ENCODE measurements at places on chromosomes 16 and 17. TPM values are rescaled to one million over a fixed set of nuclear protein-coding genes. Genes with fewer than 3 reads are reported as not detected.

Gene FOXF1
- polyA plus RNA-seq = 0.04 TPM

Gene MEOX1
- 18.4 TPM for polyA plus RNA-seq

Gene CSH1
- polyA plus RNA-seq = 3.4 TPM

Gene SKAP1
- polyA plus RNA-seq = 13.0 TPM

Gene CDH5
- polyA plus RNA-seq = 63.3 TPM

Gene LGALS9
- 15.8 TPM for polyA plus RNA-seq

Gene KRT34
- not detected for polyA plus RNA-seq

Gene PRSS36
- polyA plus RNA-seq = 1.2 TPM

- DNase-seq = no peak
Measured at GRCh38 chr16:69555437-69555836, 10.3 kb upstream of the NFAT5 start.

DNA sequence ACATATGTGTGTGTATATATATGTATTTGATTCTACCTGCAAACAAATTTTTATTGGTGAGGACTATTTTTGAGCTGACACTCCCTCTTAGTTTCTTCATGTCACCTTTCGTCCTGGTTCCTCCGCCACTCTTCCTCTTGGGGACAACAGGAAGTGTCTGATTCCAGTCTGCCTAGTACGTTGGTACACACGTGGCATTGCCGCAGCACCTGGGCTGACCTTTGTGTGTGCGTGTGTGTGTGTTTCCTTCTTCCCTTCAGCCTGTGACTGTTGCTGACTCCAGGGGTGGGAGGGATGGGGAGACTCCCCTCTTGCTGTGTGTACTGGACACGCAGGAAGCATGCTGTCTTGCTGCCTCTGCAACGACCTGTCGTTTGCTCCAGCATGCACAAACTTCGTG, 29.4 kb upstream of the CACNG5 start:
- DNase-seq = no peak

GRCh38 chr16:77869997-77870813, 81.8 kb downstream of the VAT1L start:
- no peak for DNase-seq

DNA sequence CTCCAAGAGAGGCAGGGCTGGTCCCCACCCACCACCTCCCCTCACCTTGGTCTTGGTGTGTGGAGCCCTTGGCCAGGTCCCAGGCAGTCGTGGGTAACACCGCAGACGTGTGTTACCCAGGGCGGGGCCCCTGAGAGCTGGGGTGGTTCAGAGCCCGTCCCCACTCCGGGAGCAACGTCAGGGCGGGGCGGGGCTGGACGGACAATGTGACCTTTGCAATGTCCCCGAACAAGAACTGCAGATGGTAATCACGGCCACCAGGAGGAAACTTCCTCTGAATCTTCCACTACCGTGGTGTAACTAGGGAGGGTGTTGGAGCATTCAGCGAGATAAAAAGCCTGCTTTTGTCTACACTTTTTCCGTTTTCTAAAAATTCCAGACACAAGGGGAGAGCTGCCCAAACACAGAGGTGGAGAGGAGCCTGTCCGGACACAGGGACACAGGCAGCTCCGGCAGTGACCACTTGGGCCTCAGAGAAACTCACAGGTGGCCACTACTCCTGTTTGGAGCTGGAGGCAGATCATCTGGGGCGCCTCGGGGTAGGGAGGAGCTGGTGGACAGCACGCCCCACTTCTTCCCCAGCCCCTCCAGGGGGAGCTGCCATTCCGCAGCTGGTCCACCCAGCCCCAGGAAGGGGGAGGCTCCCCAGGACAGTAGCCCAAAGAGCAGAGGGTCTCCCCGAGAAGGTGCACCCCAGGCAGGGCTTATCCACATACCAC, 14.2 kb upstream of the SLC38A10 start:
- DNase-seq = no peak

- no peak for DNase-seq
Measured at GRCh38 chr17:39191750-39192510, 5.5 kb downstream of the CACNB1 start.

GRCh38 chr16:57514791-57515600, 21.4 kb downstream of the CCDC102A start:
- DNase-seq = no peak

DNA sequence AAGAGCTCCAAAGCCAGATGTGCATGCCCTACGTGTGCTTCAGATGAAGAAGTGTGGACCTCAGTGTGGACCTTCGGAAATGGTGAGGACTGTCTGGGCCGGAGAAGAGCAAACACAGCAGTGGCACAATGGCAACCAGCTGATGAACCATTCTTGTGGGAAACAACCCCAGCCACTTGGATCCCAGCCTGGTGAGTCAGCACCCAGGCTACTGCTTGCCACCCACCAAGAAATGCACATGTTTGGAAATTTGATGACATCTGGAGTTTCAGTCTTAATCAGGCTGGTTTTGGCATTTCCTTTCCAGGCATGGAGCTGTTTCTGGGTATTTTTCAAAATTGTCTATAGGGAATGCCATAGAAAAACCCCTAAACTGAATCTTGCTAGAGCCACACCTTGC, 42.7 kb downstream of the DYNLRB2 start:
- no peak for DNase-seq

GRCh38 chr16:82062645-82063058, 27.6 kb downstream of the HSD17B2 start:
- no peak for DNase-seq

DNA sequence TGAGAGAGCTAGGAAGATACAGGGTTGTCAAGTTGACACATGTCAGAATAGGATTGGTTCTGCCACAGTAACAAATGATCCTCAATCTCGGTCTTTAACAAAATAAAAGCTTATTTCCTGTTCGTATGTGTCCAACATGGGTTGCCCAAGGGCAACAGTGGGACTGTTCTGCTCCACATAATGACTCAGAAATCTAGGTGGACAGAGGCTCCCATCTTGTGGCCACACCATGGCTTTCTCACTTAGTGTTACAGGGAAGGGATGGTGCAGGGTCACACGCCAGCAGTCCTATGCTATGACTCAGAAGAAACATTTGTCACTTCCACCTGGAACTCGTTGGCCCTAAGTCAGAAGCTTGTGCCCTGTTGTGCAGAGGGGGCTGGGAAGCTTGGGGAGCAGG, 364.9 kb downstream of the SNX29 start:
- no peak for DNase-seq

GRCh38 chr17:44749076-44749979, 9.5 kb upstream of the ADAM11 start:
- DNase-seq = no peak

DNA sequence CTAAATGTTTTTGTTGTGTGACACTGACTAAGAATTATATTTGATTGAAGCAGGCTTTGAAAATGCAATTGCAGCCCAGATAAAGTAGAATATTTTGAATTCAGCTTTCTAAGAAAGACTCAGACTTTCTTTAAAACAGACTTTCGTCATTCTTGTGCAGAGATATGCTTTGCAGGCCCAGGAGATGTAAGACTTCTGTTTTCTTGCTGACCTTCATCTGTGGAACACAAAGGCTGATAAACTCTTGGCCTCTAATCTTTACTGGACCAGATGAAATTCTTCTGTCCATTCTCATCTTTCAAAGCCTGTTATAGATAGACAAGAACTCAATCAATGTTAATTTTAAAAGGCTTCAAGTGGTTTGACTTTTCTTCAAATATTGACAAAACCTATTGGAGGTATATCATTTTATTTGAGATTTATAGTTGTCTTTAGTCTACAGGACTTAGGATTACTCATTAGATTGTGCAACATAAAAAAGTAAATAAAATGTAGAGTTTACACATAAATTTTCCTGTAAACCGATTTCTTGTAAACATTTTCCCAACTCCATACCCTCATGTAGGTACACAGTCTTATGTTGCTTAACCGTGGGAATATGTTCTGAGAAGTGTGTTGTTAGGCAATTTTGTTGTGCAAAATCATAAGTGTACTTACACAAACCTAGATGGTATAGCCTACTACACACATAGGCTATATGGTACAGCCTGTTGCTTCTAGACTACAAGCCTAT, 94.2 kb downstream of the MAP2K4 start:
- DNase-seq = no peak

GRCh38 chr17:57601143-57601735, 143.9 kb downstream of the CCDC182 start:
- no peak for DNase-seq

DNA sequence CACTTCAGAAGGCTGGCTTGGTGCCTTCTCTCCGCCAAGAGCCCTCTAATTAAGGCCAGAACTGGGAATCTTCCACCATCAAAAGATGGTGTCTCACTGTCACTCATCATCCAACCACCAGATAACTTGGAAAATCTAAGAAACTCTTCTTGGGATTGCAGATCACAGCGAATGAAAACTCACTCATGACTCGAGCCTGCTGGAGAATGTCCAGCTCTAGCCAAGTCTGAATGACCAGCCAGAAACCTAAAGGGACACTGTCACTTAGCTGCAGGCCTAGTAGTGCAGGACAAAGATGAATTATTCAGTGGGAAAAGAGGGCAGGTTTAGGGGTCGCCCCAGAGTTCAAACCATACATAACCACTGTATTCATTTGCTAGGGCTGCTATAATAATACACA, 107.8 kb downstream of the XYLT1 start:
- no peak for DNase-seq

GRCh38 chr17:77579682-77580081, 378.8 kb upstream of the TNRC6C start:
- DNase-seq = no peak

GRCh38 chr16:12565423-12565822, 238.3 kb downstream of the CPPED1 start:
- DNase-seq = no peak

- DNase-seq = no peak
Measured at GRCh38 chr16:60346256-60346655, 1612.1 kb upstream of the GOT2 start.

DNA sequence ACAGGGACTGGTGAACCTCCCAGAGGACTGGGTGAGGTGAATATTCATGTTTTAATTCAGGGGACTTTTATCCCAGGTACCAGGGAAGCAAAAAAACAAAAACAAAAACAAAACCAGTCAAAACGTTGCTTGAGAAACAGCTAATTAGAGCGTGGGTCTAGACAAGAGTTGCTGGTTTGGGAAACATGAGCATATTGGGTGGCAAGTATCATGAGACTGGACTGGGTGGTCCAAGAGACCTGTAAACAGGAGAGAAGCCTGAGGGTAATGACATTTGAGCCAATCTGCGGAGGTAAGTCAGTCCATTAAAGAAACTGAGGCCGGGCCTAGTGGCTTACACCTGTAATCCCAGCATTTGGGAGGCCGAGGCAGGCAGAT, 11.5 kb upstream of the BPTF start:
- DNase-seq = no peak

All from right renal cortex interstitium (tissue), 3 donors.